ENCODE measurements at places on chromosomes 1 and 21.
A peak's percentile ranks its signal among the peaks of the same experiment; 100 is the strongest.

DNA sequence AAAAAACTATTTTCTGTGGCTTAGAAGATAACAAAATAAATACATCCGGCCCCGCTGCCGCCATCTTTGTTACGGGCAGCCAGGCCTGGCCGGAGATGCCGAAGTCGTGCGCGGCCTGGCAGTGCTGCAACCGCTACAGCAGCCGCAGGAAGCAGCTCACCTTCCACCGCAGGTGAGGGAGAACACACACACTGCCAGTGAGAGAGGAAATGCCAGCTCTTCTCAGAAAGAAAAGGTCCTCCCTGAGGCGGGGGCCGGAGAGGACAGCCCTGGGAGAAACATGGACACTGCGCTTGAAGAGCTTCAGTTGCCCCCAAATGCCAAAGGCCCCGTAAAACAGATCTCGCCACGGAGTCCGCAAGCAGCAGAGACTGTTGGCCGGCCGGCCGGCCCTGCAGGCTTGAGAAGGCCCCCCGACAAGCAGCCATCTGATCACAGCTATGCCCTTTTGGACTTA lies 323.2 kb downstream of the AMY1C start:
- DNase-seq = no peak

DNA sequence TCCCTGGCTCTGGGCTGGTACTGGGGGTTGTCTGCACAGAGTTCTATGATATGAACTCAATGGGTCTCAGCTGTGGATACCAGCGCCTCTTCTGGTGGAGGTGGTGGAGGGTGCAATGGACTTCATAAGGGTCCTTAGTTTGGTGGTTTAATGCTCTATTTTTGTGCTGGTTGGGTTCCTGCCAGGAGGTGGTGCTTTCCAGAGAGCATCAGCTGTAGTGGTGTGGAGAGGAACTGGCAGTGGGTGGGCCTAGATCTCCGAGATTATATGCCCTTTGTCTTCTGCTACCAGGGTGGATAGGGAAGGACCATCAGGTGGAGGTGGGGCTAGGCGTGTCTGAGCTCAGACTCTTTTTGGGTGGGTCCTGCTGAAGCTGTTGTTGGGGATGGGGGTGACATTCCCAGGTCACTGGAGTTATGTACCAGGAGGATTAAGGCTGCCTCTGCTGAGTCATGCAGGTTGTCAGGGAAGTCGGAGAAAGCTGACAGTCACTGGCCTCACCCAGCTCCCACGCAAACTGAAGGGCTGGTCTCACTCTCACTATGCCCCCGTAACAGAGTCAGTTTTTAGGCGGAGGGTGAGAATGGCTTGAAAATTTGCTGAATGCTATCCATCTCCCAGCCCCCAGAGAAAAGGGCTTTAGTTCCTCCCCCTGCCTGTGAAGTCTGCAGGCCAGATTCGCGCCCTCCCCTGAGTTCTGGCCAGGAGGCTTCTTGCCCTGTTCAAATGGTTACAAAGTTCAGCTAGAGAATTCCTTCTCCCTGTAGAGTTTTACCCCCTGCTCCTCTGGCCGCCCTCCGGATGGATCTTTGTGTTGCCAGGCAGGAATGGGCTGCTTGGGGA lies 902.9 kb downstream of the LTN1 start:
- DNase-seq = peak; percentile 86

GRCh38 chr1:183043872-183044854 lies 20.9 kb downstream of the LAMC1 start:
- no peak for DNase-seq

GRCh38 chr1:45051005-45051772 lies 39.1 kb downstream of the UROD start:
- no peak for DNase-seq
